ENCODE measurements at places on chromosomes 1 and 21. TPM values are rescaled to one million over a fixed set of nuclear protein-coding genes. Genes with fewer than 3 reads are reported as not detected.
A peak's percentile ranks its signal among the peaks of the same experiment; 100 is the strongest.

DNA sequence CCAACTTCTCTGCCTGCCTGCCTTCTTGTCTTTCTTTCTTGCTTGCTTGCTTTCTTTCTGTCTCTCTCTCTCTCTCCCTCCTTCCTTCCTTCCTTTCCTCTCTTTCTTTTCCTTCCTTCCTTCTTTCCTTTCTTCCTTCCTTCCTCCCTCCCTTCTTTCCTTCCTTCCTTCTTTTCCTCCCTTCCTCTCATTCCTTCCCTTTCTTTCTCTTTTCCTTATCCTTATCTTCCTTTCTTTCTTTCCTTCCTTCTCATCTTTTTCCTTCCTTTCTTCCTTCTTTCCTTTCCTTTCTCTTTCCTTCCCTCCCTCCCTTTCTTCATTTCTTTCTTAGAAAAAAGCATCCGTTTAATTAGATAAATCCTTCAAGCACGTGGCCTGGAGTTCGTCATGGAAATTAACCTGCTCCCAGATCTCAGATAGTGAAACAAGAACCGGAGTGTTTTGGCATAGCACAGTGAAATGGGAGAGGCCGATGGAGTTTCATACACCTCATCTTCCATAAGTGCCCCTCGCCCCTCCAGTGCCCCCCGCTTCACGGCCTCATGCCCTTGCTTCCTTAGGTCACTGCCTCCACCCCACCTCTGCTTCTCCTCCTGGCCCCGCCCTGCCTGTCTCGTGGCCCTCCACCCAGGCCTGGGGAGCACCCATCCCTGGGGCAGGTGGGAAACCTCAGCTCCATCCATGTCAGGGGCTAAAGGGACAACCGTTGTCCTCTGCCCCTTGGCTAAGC is 11.3 kb downstream of the CASZ1 start:
- no peak for DNase-seq
- no peak overlapping the region for H3K4me3 ChIP-seq
- H3K4me1 ChIP-seq, result no peaks in the 10 kb centered on the region
- H3K36me3 ChIP-seq, result no peaks in the 10 kb centered on the region

- peaks cover 7% of the 10 kb centered on the region for H3K27me3 ChIP-seq
- H3K4me3 ChIP-seq, result no peak overlapping the region
- DNase-seq, result no peak
These were observed 579.6 kb upstream of the NR5A2 start for GRCh38 chr1:199447906-199448305.

Gene POU3F1
- total RNA-seq, result 0.83 TPM

GRCh38 chr21:18772404-18772803 is 368.8 kb upstream of the TMPRSS15 start:
- no peaks in the 10 kb centered on the region for H3K4me1 ChIP-seq
- H3K27me3 ChIP-seq, result no peaks in the 10 kb centered on the region
- no peak for DNase-seq
- no peaks in the 10 kb centered on the region for H3K36me3 ChIP-seq
- H3K27ac ChIP-seq, result no peak overlapping the region

DNA sequence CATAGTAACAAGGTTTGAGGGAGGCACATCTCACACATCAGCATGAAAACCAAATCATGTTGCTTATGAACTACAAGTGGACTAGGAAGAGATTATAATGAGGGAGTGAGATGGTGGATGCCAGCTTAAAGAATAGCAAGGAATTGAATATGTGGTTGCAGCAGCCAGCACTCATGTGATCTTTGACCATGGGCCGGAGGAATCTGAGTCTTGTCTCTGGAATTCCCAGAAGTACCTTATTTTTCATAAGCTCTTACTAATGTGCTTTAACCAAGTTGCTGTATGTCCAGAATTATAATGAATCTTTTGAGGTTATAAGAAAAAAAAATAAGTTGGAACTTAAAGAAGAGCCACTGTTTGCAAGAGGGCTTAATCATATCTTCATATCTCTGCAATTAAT is 97.0 kb downstream of the DISP1 start:
- H3K4me1 ChIP-seq, result no peaks in the 10 kb centered on the region
- H3K4me3 ChIP-seq, result no peak overlapping the region
- H3K27me3 ChIP-seq, result no peaks in the 10 kb centered on the region
- no peak overlapping the region for H3K27ac ChIP-seq
- DNase-seq, result no peak

DNA sequence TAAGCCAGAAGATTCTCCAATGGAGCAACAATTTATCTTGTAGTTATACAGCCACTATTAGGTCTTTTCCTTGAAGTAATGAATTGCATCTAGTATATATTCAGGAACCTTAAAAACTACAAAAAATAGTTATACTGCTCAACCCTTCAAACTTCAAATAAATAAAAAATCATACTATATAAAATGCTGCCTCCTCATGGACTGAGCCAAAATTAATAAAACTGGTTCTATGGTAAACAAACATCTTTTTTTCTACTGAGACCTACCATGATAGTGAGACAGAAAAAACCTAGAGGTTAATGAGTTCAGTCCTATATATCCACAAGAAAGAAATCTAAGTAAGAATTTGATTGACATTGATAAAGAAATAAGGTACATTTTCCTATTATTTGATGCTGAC is 67.7 kb downstream of the GPATCH2 start:
- H3K36me3 ChIP-seq, result peaks cover 5% of the 10 kb centered on the region
- no peaks in the 10 kb centered on the region for H3K27me3 ChIP-seq
- DNase-seq, result no peak

DNA sequence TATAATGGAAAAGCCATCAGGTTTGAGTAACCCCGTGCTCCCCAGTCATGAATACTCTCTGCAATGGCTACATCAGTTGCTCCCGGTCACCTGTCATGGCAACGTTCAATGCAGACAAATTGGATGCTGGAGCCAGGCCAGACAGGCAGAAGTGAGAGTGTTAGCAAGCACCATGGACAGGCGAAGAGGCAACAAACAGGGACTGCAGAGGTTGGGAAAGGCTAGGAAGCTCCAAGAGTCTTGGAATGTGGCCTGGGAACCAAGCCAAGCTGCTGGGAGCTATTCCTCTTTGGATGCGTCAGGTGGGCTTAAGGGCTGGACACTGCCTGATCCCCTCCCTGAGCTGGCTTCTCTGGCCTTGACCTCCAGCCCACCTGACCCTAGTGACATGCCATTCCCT is 102.9 kb downstream of the ACTL8 start:
- no peak overlapping the region for H3K27ac ChIP-seq
- H3K4me1 ChIP-seq, result no peaks in the 10 kb centered on the region
- H3K36me3 ChIP-seq, result no peaks in the 10 kb centered on the region
- no peak overlapping the region for H3K4me3 ChIP-seq

GRCh38 chr1:200231787-200232231 is 178.0 kb downstream of the ZNF281 start:
- no peak overlapping the region for H3K27ac ChIP-seq
- no peak for DNase-seq
- H3K36me3 ChIP-seq, result no peaks in the 10 kb centered on the region

DNA sequence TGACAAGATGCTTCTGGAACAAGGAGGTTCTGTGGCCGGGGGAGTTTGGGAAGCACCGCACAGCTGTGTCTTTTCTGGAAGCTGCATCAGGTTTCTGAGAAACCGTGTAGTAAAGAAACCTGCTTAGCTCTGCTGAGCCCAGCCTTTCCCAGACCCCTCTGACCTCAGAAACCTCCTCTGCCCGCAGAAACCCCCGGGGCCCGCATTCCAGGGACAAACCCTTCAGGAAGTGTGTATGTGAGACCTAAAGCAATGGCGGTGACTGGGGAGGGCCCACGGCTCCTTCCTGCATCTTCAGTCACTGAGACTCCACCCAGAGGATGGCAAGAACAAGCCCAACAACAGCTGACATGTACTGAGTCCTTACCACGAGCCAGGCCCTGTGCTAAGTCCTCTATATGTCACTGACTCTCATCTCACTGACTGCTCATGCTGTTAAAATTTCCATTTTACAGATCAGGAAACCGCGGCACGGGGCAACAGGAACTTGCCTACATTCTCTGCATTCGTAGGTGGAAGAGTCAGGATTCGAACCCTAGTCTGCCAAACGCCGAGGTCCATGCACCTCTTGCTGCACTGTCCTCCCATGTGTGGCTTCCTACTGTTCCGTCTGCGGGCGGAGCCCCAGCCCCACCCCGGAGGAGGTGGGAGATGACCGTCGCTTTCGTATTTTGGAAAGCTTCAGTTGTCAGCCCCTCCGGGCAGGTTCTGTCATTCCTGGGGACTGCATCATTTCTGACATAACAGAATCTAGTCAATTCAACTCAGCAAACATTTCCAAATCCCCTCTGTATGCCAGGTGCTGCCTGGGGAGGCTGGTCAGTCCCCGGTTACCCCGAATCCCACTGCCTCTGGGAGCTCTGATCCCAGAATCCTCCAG is 73.3 kb upstream of the KLHDC7A start:
- DNase-seq, result no peak
- no peak overlapping the region for H3K4me3 ChIP-seq
- no peaks in the 10 kb centered on the region for H3K4me1 ChIP-seq
- H3K36me3 ChIP-seq, result no peaks in the 10 kb centered on the region

GRCh38 chr21:35885942-35886541 is 174.3 kb downstream of the SETD4 start:
- no peaks in the 10 kb centered on the region for H3K4me1 ChIP-seq
- peaks cover 25% of the 10 kb centered on the region for H3K27me3 ChIP-seq
- no peak overlapping the region for H3K27ac ChIP-seq

DNA sequence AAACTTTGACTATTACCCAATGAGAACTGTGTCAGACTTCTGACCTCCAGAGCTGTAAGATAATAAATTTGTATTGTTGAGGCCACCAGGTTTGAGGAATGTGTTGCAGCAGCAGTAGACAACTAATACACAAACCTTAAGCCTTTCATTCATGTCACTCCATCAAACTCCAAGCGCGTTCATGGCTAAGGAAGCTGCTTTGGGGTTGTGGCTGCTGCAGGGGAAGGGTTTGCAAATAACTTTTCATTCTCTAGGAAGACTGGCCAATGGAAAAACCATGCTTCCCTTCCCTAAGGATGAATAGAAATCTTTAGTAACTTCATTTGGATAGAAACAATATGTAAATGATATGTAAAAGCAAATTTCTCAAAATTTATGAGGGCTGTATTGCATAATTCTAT is 170.4 kb downstream of the RHOU start:
- H3K4me3 ChIP-seq, result no peak overlapping the region
- H3K36me3 ChIP-seq, result no peaks in the 10 kb centered on the region
- H3K27ac ChIP-seq, result no peak overlapping the region
- H3K27me3 ChIP-seq, result peaks cover 3% of the 10 kb centered on the region
- DNase-seq, result no peak
- no peaks in the 10 kb centered on the region for H3K4me1 ChIP-seq

Gene CRYAA
- total RNA-seq, result not detected

DNA sequence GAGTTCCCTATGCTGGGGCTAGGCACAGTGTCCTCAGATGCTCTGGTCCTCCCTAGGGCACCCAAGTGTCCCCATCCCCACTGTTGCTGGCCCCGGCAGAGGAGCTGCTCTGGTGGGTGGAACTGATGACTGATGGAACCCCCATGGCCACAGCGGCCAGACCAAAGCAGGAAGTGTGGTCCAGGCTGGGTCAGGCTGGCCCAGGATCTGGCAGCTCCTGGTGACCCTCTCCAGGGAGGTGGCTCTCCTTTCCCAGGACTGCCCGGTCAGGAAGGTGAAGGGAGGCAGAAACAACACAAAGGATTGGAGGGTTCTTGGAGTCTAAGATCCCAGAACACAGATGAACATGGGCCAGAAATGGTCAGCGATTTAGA is 1.1 kb downstream of the NKAIN1 start:
- peak overlapping the region; percentile 78 for H3K4me3 ChIP-seq
- no peak for DNase-seq
- H3K27me3 ChIP-seq, result peaks cover 53% of the 10 kb centered on the region
- peaks cover 16% of the 10 kb centered on the region for H3K4me1 ChIP-seq
- peak overlapping the region; percentile 51 for H3K27ac ChIP-seq
- no peaks in the 10 kb centered on the region for H3K36me3 ChIP-seq

- no peak overlapping the region for H3K27ac ChIP-seq
- H3K4me3 ChIP-seq, result no peak overlapping the region
- no peaks in the 10 kb centered on the region for H3K4me1 ChIP-seq
These were observed 192.6 kb downstream of the NFIA start for GRCh38 chr1:61274939-61275338.

Gene DYNLT5
- total RNA-seq, result not detected

DNA sequence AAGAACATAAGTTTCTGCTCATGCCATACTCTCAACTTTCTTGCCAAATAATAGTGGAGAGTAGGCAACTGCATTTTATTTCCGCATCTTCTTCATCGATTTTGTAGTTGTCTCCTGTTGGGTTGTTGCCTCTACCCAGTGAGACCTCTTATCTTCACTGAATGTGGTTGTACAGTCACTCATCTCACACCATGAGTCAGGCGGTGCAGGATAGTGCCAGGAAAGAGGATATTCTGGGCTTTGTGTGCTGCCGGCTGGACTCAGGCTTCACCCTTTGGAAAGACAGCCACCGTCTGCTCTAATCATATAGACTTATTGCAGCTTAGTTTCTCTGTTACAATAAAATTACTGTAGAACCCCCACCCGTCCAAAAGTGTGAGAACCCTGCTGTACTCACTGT is 154.3 kb upstream of the USP24 start:
- no peak overlapping the region for H3K27ac ChIP-seq
- H3K4me1 ChIP-seq, result no peaks in the 10 kb centered on the region
- DNase-seq, result no peak
- H3K36me3 ChIP-seq, result no peaks in the 10 kb centered on the region

Gene TNFRSF4
- 2.4 TPM for total RNA-seq

- no peak overlapping the region for H3K27ac ChIP-seq
- peaks cover 16% of the 10 kb centered on the region for H3K4me1 ChIP-seq
- no peaks in the 10 kb centered on the region for H3K27me3 ChIP-seq
- no peak overlapping the region for H3K4me3 ChIP-seq
- DNase-seq, result no peak
These were observed 14.8 kb upstream of the SERINC2 start for GRCh38 chr1:31398246-31398645.
